Cerebellum (tissue), 4 donors: ENCODE measurements at places on chromosomes 7 and 10.

- DNase-seq, result no peak
Measured at GRCh38 chr10:111126077-111126476, 49.2 kb downstream of the ADRA2A start.

DNA sequence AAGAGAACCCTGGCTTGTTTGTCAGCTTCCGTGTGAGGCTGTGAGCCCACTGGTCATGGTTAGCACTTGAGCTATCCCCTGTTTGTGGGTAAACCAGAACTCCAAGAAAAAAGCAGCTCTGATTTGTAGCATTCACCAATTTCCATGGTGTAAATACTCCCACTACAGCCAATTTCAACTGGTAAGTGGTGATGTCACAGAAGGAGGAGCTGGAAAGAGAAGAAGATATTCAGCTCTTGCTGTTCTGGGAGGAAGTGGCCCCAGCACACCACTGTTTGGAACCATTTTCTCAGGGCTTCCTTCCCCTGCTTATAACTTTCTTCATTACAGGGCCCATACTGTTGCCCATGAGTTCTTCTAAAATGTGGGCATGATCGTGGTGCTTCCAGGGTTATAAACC lies 500.1 kb upstream of the ZMIZ1 start:
- no peak for DNase-seq

- no peak for DNase-seq
Measured at GRCh38 chr10:122557516-122557915, 3.0 kb upstream of the DMBT1 start.

GRCh38 chr10:130215151-130215930 lies 79.2 kb downstream of the GLRX3 start:
- DNase-seq, result no peak

DNA sequence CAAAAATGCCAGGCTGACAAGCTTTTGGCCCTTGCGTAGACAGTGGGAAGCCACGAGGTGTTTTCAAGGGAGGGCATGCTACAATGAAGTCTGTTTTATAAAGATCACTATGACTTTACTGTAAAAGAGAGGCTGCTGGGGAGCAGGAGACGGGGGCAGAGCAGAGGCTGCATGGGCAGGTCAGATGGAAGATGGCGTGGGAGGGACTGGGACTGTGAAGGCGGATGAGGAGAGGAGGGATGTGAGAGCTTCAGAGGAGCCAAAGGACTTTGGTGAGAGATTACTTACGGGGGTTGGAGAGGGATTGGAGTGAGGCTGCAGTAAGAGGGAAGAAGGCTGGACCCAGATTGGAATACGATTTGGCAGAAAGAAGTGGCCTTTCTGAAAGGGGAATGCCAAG lies 86.6 kb upstream of the PCBD1 start:
- DNase-seq, result no peak

DNA sequence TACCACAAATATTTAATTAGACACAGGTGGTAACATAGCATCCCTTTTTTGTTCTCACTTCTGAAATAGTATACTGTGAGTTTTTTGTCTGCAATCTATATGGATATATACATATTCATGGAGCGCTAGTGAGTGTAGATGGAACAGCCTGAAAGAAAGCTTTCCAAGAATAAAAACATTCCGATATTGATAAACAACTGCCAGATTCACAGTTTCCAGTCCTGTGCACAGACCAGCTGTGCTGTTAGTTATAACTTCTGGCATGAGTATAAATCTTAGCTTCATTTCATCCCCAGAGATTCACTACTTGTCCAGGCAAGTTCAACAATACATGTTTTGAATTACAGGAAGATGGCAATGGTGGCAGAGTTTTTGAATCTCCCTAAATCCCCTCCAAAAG lies 467.1 kb upstream of the STEAP1 start:
- no peak for DNase-seq

GRCh38 chr10:114179148-114179547 lies at the start of gene TDRD1:
Gene TDRD1, plus strand, starts transcription at chr10:114179353. Its CDS starts 8,479 bp downstream, at chr10:114187832.
- no peak for DNase-seq

- DNase-seq, result no peak
Measured at GRCh38 chr7:36690514-36691187, 33.6 kb downstream of the AOAH start.

DNA sequence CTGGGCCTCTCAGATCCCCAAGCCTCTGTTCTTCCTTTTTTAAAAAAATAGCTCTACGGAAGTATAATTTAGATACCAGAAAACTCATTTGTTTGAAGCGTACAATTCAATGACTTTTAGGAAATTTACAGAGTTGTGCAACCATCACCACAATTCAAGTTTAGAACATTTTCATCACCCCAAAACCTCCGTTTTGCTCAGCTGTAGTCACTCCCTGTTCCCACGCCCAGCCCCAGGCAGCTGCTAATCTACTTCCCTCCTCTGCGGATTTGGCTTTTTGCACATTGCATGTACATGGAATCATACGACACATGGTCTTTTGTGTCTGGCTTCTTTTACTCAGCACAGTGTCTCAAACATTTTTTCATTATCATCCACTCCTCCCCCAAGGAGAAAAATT lies 229.2 kb downstream of the TCF7L2 start:
- DNase-seq, result no peak

- peak; percentile 67 for DNase-seq
Measured at GRCh38 chr7:70698219-70698832, 433.6 kb upstream of the GALNT17 start.
